Activated CD8-positive, alpha-beta memory T cell treated with anti-CD3 and anti-CD28 coated beads for 1 hour (primary cell): ENCODE measurements at places on chromosomes 1 and 21.

DNA sequence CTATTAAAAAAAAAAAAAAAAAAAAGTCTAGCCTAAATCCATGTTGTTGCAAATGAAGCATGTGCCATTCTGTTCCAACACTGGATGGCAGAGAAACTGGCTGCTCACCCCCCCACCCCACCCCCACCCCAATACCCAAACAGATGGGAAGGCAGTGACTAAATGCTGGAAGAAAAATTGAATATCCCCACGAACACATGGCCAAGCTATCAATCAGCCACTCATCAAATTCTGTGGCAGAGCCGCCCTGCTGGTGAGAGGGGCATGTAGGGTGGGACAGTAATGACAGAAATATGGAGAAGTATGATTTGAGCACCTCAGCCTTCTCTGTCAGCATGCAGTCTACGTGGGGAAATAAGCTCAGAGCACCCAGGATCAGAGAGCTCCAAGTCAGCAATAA is 34.1 kb downstream of the OPTC start:
- DNase-seq, result no peak

DNA sequence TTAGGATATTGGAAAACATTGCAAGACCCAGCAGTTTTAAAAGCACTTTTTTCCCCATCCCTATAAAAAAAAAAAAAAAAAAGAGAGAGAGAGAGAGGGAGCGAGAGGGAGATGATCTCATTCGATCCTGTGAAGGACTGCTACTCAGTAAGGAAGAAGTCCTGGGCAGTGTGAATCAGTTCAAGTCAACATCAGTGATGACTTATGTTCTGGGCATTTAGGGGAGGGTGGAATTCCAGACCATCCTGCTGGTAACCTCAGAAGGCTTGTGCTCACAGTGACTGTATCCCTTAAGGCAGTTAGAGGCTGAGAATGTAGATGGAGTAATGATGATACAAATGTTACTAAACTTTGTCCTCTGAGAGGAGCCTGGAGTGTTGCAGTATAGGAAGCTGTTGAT is 151.4 kb downstream of the TGFB2 start:
- no peak for DNase-seq

- DNase-seq, result no peak
These were observed 546.8 kb downstream of the RWDD3 start for GRCh38 chr1:95780836-95781235.

DNA sequence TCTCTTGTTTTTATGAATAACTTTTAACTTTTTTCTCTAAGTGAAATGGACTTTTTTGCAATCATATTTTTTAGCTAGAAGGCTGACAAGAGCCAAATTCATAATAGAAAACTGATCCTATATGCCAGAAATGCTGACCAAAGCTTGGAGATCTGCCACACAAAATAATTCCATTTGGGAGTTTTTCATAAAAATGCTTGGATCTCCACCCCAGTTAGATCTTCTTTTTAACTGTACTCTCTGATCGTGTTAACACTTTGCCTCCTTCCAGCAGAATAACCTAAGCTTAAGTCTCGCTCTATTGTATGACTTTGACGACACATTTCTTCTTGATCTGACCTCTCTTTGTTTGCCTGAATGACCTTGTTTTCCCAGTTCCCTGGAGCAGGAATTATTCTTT is 16.8 kb downstream of the FLG2 start:
- DNase-seq, result no peak

DNA sequence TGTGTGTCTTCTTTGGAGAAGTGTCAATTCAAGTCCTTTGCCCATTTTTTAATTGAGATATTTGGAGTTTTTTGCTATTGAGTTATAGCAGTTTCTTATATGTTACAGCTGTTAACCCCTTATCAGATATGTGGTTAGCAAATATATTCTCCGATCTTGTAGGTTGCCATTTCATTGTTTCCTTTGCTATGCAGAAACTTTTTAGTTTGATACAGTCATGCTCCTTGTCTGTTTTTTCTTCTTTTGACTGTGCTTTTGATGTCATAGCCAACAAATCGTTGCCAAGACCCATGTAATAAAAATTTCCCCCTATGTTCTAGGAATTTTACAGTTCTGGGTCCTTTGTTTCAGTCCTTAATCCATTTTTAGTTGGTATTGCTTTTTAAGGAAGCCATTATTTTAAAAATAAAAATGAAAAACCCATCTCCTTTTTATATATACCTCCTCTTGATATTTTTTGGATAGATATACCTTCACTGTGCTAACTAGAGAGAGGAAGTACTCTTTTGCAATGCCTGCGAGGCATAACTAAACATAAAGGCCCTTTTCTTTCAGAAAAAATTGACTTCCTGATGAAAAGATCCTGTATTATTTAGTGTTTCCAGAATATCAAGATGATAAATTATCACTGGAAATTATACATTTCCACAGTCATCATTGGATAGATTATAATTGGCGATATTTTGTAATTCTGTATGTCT is 127.8 kb downstream of the HS2ST1 start:
- no peak for DNase-seq

- DNase-seq, result no peak
These were observed 69.3 kb downstream of the MAN1A2 start for GRCh38 chr1:117436513-117436912.

DNA sequence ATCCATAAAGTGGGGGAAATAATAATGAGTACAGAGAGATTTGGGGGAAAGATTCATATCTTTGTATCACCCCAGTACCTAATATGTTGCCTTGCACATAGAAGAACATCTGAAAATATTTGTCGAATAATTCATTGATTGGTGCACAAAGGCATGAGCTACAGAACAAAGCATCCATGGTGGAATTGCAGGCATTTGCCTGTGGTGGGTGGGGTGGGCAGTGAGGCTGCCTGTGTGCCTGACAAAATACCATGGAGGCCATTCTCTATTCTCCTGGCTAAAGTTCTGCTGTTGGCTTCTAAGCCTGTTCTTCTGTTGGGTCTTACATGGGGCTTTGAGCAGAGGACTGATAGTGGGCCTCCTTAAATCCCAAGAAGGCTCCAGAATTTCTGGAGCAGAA is 10.0 kb upstream of the KCNA10 start:
- no peak for DNase-seq

GRCh38 chr21:36704281-36704957 is 5.5 kb downstream of the SIM2 start:
- no peak for DNase-seq

- no peak for DNase-seq
These were observed 1266.0 kb upstream of the ADGRL2 start for GRCh38 chr1:80534606-80535360.

GRCh38 chr1:97820470-97821188 is 100.2 kb downstream of the DPYD start:
- DNase-seq, result no peak

GRCh38 chr21:46229133-46229922 is 754 bp upstream of the LSS start:
- DNase-seq, result no peak

GRCh38 chr1:56520016-56520601 is 59.3 kb downstream of the PLPP3 start:
- DNase-seq, result no peak

GRCh38 chr21:25080141-25080540 is 527.1 kb downstream of the MRPL39 start:
- no peak for DNase-seq

DNA sequence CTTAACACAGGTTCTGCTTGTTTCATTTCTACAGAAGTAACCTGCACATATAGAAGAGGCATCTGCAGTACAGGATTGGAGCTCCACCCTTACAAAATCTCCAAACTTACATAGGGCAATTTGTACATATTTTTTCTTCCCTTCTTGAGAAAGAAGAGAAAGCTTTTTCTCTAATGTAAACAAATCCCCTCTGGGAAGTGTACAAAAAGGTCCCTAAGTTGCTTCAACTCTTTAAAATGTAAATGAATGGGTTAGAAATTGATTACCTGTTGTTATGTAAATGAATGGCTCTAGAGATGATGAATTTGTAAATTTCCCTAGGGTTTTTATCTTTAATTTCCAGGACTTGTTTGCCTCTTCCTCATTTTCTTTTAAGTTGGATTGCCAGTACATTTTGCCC is 1183.7 kb downstream of the MRPL39 start:
- DNase-seq, result no peak

- no peak for DNase-seq
These were observed 2.0 kb downstream of the MEF2D start for GRCh38 chr1:156498432-156499193.

DNA sequence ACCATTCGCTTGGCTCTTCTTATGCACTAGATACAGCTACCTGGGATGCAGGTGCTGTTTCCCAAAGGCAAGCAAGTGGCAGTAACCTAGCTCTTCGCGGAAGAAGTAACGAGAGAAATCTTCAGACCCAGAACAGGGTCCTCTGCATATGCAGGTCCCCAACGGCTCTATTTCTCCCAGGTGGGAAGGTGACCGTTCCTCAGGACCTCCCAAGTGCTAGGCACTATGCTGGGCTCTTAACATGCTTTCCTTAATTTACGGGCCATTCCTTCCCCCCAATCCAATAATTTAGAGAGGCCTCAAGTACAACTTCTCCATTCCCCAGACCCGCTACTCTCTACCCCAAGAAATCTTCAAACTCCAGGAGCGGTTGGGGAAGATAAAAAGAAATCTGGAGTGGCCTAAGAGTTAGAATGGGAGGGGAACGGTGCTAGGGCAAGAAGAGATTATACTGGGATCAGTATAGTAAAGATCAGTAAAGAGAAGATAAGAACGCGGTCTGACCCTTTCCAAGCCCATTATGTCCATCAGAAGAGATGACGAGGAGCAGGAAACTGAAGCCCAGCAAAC is 410 bp downstream of the TXNDC12 start:
- no peak for DNase-seq

DNA sequence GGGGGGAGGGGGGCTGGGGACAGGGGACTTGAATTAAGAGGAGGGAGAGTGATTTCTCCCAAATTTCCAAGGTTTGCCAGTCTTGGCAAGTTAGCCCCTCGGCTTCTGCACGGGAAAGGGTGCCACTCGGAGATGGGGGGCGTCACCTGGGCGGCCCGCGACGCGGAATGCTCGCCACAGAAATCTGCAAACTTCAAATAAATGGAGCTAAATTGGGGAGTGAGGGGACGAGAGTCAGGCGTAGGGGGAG is 885 bp upstream of the SSBP3 start:
- DNase-seq, result no peak

DNA sequence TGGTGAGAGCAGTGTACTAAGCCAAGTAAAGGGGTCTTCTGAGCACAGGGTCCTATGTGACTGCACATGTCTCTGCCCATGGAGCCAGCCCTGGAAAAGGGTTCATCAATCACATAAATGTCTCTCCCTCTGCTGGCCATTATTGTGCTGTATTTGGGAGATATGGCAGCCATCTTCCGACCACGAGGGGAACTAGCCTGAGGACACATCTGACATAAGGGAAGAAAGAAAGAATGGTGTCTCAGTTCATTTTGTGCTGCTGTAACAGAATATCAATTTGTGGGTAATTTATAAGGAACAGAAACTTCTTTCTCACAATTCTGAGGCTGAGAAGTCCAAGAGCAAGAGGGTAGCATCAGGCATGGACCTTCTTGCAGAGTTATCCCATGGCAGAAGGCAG is 55.1 kb upstream of the GJA5 start:
- no peak for DNase-seq

DNA sequence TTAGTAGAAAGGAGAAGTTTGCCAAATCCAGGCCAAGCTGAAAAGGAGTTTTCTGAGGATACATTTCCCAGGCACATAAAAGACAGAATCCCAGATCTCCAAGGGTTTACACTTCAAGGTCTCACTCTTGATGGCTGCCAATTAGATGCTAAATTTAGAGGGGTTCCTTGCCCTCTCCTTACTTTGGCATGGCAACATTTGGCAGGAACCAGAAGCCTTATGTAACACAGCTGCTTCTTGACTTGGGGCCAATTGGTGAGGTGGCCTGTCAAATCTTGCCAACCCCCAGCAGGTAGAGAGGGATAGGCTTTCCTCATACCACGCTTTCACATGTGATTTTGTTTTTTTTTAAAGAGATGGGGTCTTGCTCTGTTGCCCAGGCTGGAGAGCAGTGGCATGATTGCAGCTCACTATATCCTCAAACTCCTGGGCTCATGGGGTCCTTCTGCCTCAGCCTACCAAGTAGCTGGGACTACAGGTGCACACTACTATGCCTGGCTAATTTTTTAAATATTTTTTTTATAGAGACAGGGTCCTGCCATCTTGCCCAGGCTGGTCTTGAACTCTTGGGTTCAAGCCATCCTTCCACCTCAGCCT is 25.2 kb upstream of the NKAIN1 start:
- DNase-seq, result no peak

GRCh38 chr1:30378003-30378596 is 345.3 kb downstream of the MATN1 start:
- DNase-seq, result no peak

GRCh38 chr1:31712630-31713029 is 8.8 kb upstream of the COL16A1 start:
- DNase-seq, result no peak

DNA sequence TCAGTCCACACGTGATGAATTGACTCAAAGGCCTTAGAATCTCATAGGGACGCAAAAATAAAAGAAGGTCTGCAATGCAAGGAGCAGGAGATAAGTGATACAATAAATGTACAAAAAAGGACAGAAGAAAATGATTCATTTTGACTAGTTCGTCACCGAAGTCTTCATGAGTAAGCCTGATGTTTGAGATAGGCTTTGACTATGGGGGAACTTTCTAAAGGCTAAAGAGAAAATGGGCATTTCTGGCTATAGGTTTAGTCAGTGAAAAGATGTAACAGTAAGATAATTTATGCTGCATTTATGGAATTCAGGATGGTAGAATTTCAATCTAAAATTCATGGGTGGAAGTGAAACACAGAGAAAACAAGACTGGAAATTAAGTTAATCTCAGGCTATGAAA is 163.0 kb downstream of the ADGRL4 start:
- DNase-seq, result no peak

GRCh38 chr1:233113009-233113879 is 162.8 kb downstream of the NTPCR start:
- peak; percentile 1 for DNase-seq

DNA sequence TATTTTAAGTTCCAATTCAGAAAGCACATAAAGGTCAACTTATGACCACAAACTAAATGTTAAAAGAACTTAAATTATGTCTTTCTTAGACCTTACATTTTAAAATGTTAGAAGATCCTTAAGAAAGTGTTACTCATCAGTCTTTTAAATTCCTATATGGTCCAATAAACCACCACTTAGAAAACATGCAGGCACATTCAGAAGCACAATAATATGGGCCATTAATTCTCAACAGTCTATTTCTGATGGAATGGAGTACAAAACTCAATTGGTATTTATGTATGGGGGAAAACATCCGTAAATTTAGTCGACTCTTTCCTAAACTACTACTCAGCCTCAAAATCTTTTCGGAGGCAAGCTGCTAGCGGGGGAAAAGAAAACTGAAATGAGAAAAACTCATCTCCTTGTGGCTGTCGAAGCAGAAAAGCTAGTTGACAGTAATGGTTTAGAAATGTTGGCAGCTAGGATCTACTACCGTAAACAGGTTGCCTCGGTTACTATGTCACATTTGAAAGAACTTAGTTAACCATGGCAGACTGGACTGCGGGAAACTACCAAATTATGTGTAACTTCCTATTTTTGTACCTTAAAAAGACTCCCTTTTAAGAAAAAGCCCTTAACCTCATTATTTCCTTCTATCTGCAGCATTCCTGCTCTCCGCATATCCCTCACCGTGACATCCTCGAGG is 1.0 kb downstream of the TRMT1L start:
- DNase-seq, result no peak

GRCh38 chr1:14460173-14460572 is 138.3 kb upstream of the KAZN start:
- no peak for DNase-seq
